ENCODE measurements at places on chromosomes 4 and X. TPM values are rescaled to one million over a fixed set of nuclear protein-coding genes. Genes with fewer than 3 reads are reported as not detected.
A peak's percentile ranks its signal among the peaks of the same experiment; 100 is the strongest.

- H3K36me3 ChIP-seq = no peaks in the 10 kb centered on the region
- peaks cover 3% of the 10 kb centered on the region for H3K4me1 ChIP-seq
- peak; percentile 83 for DNase-seq
- no peak overlapping the region for H3K27ac ChIP-seq
- no peaks in the 10 kb centered on the region for H3K27me3 ChIP-seq
Observed at GRCh38 chr4:151690164-151690870, 70.5 kb downstream of the GATB start.

- no peaks in the 10 kb centered on the region for H3K36me3 ChIP-seq
- no peak overlapping the region for H3K27ac ChIP-seq
- H3K4me3 ChIP-seq = no peak overlapping the region
- H3K4me1 ChIP-seq = no peaks in the 10 kb centered on the region
- H3K27me3 ChIP-seq = no peaks in the 10 kb centered on the region
- no peak for DNase-seq
Observed at GRCh38 chr4:11565899-11566298, 137.2 kb upstream of the HS3ST1 start.

- H3K4me1 ChIP-seq = no peaks in the 10 kb centered on the region
- no peak overlapping the region for H3K4me3 ChIP-seq
- H3K27ac ChIP-seq = no peak overlapping the region
- peak; percentile 58 for DNase-seq
Observed at GRCh38 chr4:139907001-139907809, 241.6 kb downstream of the MGST2 start.

DNA sequence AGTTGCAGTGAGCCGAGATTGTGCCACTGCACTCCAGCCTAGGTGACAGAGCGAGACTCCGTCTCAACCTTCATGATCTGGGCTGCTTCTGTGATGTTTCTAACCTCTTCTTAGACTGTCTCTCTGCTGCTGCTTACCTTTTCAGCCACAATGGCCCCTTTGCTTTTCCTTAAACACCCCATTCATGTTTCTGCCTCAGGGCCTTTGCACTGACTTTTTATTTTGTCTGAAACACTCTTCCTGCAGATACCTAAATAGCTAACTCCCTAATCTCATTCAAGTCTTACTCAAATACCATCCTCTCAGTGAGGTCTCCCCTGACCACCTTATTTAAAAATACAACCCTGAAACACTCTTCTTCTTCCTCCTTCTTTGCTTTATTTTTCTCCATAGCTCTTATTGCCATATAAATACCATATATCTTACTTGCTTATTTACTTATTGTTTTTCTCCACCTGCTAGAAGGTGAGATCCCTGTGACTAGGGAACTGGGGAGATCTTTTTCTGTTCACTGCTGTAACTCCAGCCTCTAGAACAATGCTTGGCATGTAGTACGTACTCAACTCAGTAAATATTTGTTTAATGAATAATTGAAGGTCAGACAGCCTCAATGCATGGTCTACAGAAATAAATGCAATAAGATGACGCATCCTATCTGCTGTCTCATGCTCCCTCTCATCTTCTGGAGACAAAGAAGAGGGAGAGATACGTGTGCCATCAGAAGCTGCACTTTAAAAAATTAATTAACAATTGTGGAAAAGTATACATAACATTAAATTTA lies 43.8 kb upstream of the SETD7 start:
- H3K36me3 ChIP-seq = no peaks in the 10 kb centered on the region
- H3K27me3 ChIP-seq = no peaks in the 10 kb centered on the region
- no peak overlapping the region for H3K4me3 ChIP-seq

- no peaks in the 10 kb centered on the region for H3K36me3 ChIP-seq
- DNase-seq = no peak
- H3K4me3 ChIP-seq = no peak overlapping the region
Observed at GRCh38 chrX:116009346-116009745, 161.2 kb upstream of the AGTR2 start.

GRCh38 chrX:703466-703865 lies 72.9 kb downstream of the SHOX start:
- H3K27me3 ChIP-seq = no peaks in the 10 kb centered on the region
- H3K36me3 ChIP-seq = no peaks in the 10 kb centered on the region
- H3K4me3 ChIP-seq = no peak overlapping the region
- H3K27ac ChIP-seq = no peak overlapping the region
- no peak for DNase-seq
- no peaks in the 10 kb centered on the region for H3K4me1 ChIP-seq

DNA sequence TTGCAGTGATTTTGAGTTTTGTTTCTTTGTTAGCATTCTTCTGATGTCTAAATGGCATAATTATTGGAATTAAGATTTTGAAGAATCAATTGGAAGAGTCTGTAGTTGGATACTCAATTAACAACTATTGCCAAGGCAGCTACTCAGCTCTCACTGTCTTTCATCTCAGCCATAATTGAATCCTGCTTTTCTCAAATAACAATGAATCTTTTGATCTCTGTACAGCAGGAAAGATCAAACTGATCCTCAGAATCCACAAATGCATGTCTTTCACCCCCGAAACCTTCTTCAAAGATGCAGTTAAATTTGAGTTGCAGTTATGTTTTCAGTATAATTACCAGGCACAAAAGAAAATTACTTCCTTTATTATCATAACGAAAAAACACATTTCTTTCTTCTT lies 86.2 kb downstream of the MAD2L1 start:
- H3K4me3 ChIP-seq = no peak overlapping the region
- no peak overlapping the region for H3K27ac ChIP-seq
- no peaks in the 10 kb centered on the region for H3K4me1 ChIP-seq
- no peak for DNase-seq
- H3K36me3 ChIP-seq = no peaks in the 10 kb centered on the region
- no peaks in the 10 kb centered on the region for H3K27me3 ChIP-seq

DNA sequence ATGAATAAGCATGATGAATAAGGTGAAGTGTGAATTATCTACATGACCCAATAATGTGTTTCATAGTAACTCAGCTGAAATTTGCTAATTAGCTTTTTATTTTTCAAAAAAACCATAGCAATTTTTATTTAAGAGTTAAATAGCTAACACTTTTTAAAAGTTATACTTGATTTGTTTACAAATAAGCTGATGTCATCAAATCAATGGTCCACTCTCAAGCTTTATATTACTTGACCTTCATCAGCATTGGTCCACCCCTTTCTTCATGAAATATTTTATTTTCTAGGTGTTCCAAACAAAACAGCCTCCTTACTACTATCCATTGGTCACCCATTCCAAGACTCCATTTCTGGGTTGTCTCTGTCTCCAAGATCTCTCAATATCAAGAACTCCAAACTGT lies 649.0 kb upstream of the TENM3 start:
- H3K27me3 ChIP-seq = no peaks in the 10 kb centered on the region
- no peak for DNase-seq
- H3K27ac ChIP-seq = no peak overlapping the region
- no peak overlapping the region for H3K4me3 ChIP-seq
- no peaks in the 10 kb centered on the region for H3K4me1 ChIP-seq
- H3K36me3 ChIP-seq = no peaks in the 10 kb centered on the region

GRCh38 chrX:150508451-150509367 lies 59.7 kb upstream of the MTM1 start:
- no peak overlapping the region for H3K27ac ChIP-seq
- H3K4me1 ChIP-seq = peaks cover 3% of the 10 kb centered on the region
- no peaks in the 10 kb centered on the region for H3K27me3 ChIP-seq
- DNase-seq = peak; percentile 51
- H3K4me3 ChIP-seq = peak overlapping the region; percentile 17
- H3K36me3 ChIP-seq = peaks cover 1% of the 10 kb centered on the region

DNA sequence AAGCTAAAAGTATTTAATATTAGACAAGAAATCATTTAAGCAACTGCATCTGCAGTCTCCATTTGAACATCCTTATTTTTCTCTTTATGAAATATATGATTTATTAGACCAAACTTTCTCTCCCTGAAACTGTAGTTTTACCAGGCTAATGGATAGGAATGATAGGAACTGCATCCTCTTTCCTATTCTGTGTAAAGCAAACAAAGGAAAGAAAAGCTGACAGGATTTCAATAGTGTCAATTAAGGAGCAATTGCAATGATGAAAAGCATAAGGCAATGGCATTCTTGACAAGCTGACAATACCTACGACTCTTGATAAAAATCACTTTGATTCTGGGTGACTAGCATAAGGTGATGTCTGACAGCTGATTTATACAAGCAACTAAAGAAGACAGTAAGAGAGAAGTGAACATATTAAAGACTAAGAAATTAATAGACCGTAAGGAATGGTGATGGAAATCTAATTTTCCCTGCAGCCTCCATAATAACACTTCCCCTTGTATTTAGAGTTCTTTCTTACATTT lies 502.5 kb downstream of the TECRL start:
- H3K4me3 ChIP-seq = no peak overlapping the region
- H3K4me1 ChIP-seq = no peaks in the 10 kb centered on the region
- no peaks in the 10 kb centered on the region for H3K36me3 ChIP-seq
- DNase-seq = no peak
- no peaks in the 10 kb centered on the region for H3K27me3 ChIP-seq
- no peak overlapping the region for H3K27ac ChIP-seq

- H3K4me3 ChIP-seq = no peak overlapping the region
- DNase-seq = no peak
- H3K36me3 ChIP-seq = no peaks in the 10 kb centered on the region
- no peak overlapping the region for H3K27ac ChIP-seq
Observed at GRCh38 chr4:83232082-83232481, 52.5 kb downstream of the COQ2 start.

- no peaks in the 10 kb centered on the region for H3K36me3 ChIP-seq
- DNase-seq = peak; percentile 9
Observed at GRCh38 chr4:70544279-70544868, 26.0 kb downstream of the AMTN start.

GRCh38 chrX:96615448-96615847 lies 69.2 kb upstream of the DIAPH2 start:
- H3K36me3 ChIP-seq = no peaks in the 10 kb centered on the region
- H3K4me3 ChIP-seq = no peak overlapping the region
- no peak overlapping the region for H3K27ac ChIP-seq

GRCh38 chrX:46165866-46166265 lies 379.4 kb downstream of the ZNF674 start:
- H3K4me3 ChIP-seq = no peak overlapping the region
- no peaks in the 10 kb centered on the region for H3K27me3 ChIP-seq
- H3K36me3 ChIP-seq = no peaks in the 10 kb centered on the region
- DNase-seq = no peak

GRCh38 chrX:11461201-11462001 lies 168.2 kb downstream of the AMELX start:
- H3K36me3 ChIP-seq = no peaks in the 10 kb centered on the region
- no peak overlapping the region for H3K4me3 ChIP-seq
- H3K27me3 ChIP-seq = no peaks in the 10 kb centered on the region
- DNase-seq = no peak

GRCh38 chr4:113146876-113147358 lies 97.5 kb downstream of the ANK2 start:
- no peaks in the 10 kb centered on the region for H3K4me1 ChIP-seq
- H3K36me3 ChIP-seq = no peaks in the 10 kb centered on the region
- DNase-seq = no peak
- no peaks in the 10 kb centered on the region for H3K27me3 ChIP-seq
- peak overlapping the region; percentile 52 for H3K4me3 ChIP-seq

DNA sequence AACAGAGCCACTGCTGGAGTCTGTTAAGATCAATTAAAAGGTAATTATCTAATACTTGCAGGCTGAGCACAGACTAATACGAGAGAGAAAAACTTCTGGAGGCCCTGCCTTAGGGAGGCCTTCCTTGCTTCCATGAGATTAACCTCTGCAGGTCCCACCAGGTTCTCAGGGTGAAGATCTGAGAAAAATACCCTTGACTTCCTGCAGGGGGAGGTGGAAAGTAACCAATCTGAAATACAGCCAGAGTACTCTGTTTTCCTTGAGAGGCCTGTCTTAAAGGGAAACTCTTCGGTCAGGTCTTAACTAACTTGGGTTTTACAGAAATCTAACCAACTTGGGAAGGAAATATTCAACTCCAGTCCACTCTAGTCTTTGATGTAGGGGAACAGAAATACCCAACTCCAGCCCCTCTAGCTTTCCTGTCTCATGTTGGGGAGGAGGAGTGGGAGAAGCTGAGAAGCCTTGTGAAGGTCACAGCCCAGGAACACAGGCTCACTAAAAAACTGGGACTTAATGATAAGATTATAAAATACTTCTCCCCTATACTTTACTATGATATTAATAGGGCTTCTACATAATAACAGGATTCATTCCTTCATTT lies 77.1 kb downstream of the TBCK start:
- H3K4me1 ChIP-seq = no peaks in the 10 kb centered on the region
- DNase-seq = peak; percentile 39
- H3K27me3 ChIP-seq = no peaks in the 10 kb centered on the region

DNA sequence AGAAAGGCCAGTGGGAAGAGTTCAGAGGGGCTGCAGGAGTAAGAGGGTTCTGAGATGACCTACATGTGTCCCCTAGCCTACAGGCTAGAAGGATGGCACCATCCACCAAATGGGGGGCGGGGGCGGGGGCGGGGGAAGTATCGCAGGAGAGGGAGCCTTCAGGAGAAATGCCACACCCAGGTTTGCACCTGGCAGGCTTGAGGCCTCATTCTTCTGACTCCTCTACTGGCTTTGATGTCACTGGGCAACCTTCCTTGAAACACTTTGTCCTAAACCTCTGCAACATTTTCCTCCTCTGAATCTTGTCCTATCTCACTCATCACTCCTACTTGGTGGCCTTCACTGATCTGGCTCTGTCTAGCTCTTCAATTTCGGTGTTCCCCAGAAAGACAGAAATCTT lies 24.0 kb downstream of the CD99L2 start:
- no peak overlapping the region for H3K27ac ChIP-seq
- no peaks in the 10 kb centered on the region for H3K36me3 ChIP-seq
- H3K27me3 ChIP-seq = no peaks in the 10 kb centered on the region
- peaks cover 3% of the 10 kb centered on the region for H3K4me1 ChIP-seq

DNA sequence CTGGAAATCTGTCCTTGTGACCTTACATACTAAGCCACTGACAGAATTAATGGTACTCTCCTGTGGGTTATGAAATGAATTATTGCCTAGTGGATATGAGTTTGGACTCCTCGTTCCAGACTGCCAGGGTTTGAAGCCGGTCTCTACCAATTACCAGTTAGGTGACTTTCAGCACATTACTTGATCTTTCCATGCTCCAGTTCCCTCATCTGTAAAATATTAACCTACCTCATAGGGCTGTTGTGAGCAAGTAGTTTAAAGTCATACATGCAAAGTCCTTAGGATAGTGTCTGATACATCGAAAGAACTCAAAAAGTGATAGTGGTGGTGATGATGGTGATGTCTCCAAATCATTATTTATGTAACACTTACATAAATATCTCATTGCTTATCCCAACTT lies 373.5 kb upstream of the ARX start:
- no peaks in the 10 kb centered on the region for H3K27me3 ChIP-seq
- no peak for DNase-seq
- no peaks in the 10 kb centered on the region for H3K4me1 ChIP-seq

The UGT2B10 gene
- total RNA-seq = not detected

The GPR78 gene
- 1.0 TPM for total RNA-seq

The SPATA4 gene
- total RNA-seq = 0.66 TPM

The FATE1 gene
- not detected for total RNA-seq

The BANK1 gene
- 0.26 TPM for total RNA-seq

The LRP2BP gene
- total RNA-seq = 0.51 TPM

The HAND2 gene
- total RNA-seq = under 0.01 TPM

The LRBA gene
- total RNA-seq = 36.7 TPM

The S100P gene
- total RNA-seq = not detected

The GASK1B gene
- 23.6 TPM for total RNA-seq
